Central memory CD8-positive, alpha-beta T cell (primary cell): ENCODE measurements at places on chromosomes 12 and 14.
A peak's percentile ranks its signal among the peaks of the same experiment; 100 is the strongest.

DNA sequence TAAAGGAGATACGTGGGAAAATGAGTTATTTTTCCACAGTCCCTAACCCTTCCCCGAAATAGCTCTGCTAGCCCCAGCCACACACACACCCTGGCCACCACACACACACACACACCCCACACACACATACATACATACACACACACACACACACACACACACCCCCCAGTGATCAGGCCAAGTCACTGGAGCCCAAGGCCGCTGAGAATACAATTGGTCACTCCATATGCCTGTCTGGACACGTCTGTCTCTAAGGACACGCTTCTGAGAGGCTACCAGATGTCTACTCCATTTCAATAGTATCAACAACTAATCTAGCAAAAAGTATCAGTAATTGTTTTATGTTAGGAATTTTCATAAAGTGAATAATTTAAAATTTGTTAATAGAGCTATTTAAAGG lies 13.0 kb upstream of the DIABLO start:
- peaks cover 65% of the 10 kb centered on the region for H3K36me3 ChIP-seq
- no peak for DNase-seq
- peaks cover 8% of the 10 kb centered on the region for H3K4me1 ChIP-seq
- no peaks in the 10 kb centered on the region for H3K27me3 ChIP-seq
- H3K4me3 ChIP-seq: no peak overlapping the region

DNA sequence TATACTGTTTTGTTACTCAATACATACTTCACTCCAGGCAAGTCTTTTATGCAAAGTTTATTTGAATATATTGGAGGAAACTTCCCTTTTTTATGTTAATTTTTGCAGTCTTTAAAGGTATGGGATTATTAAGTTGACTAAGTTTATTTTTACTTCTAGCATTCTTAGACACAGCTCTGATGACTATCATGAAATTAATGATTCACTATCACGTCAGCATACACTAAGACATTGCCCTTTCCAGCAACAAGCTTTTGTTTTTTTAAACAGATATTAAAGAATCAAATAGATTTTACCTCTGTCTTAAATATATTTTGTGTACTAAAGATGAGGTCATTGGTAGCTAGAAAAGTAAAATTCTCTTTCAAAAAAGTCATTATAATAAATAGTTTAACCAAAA lies 52.1 kb downstream of the DERA start:
- peaks cover 3% of the 10 kb centered on the region for H3K36me3 ChIP-seq
- DNase-seq: no peak
- H3K27me3 ChIP-seq: no peaks in the 10 kb centered on the region
- H3K4me1 ChIP-seq: no peaks in the 10 kb centered on the region

DNA sequence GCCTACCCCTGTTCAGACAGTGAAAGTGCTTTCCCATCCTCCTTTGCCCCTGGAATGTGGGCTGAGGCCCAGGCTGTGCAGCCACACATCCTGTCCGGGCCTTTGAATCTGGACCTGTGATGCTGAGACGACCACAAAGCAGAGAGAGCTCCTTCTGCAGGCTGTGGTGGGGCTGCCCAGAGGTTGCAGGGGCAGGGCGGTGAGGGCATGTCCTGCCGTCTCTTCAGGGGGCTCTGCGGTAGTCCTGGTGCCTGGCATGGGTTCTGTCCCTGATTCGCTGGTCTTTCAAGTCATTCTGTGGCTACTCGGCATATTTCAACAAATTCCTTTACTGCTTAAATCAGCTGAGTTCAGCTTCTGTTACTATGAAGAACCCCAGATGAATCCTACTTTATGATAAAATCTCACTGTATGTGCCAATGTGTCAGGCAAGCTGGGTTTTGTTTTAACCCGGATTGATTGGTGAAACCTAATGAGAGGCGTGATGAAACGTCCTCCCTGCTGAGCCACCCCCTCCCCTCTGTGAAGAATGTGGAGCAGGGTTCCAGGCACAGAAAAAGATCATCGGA lies 63.4 kb upstream of the DICER1 start:
- H3K36me3 ChIP-seq: no peaks in the 10 kb centered on the region
- no peak overlapping the region for H3K27ac ChIP-seq
- H3K4me1 ChIP-seq: no peaks in the 10 kb centered on the region
- no peak for DNase-seq
- H3K4me3 ChIP-seq: no peak overlapping the region

DNA sequence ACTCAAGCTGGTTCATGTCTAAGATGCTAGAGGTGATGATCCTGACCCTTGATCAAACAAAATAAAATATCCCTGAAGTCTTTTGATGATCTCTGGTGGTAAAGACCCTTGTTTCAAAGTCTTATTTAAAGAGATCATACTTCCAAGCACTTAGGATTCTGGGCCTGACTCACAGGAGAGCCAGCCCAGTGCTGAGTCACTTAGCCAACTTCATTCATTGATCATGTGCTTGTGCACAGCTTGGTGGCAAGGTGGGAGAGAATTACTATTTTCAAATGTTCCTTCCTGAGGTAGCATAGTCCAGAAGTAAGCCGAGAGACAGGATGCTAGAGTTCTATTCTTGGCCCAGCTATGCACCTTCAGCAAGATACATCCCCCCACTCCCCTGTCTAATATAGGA lies 40.6 kb downstream of the SCN8A start:
- H3K4me3 ChIP-seq: no peak overlapping the region
- no peaks in the 10 kb centered on the region for H3K4me1 ChIP-seq
- H3K27ac ChIP-seq: no peak overlapping the region
- peaks cover 27% of the 10 kb centered on the region for H3K27me3 ChIP-seq
- no peak for DNase-seq
- no peaks in the 10 kb centered on the region for H3K36me3 ChIP-seq

DNA sequence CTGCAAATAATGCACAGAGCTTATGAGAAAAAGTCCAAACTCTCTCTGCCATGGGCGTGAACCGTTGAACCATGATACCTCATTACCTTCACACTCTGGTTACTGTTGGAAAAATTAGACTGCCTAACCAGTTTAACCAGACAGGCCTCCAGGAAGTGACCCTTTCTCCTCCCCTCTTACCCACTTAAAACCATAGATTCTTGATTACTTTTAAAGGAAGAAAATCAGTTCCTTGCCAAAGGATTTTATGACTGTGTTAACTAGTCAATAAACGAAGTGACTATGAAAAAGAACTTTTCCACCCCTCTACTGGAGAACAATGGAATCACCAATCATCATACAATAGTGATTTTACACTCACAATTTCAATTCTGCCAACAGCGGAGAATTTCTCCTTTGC lies 254.0 kb upstream of the ATP2B1 start:
- no peak for DNase-seq
- peaks cover 12% of the 10 kb centered on the region for H3K4me1 ChIP-seq
- no peak overlapping the region for H3K27ac ChIP-seq

- peaks cover 9% of the 10 kb centered on the region for H3K27me3 ChIP-seq
- H3K36me3 ChIP-seq: no peaks in the 10 kb centered on the region
- no peaks in the 10 kb centered on the region for H3K4me1 ChIP-seq
- no peak for DNase-seq
- H3K27ac ChIP-seq: no peak overlapping the region
These were observed 170.0 kb upstream of the SLC16A7 start for GRCh38 chr12:59425798-59426197.

- peaks cover 5% of the 10 kb centered on the region for H3K36me3 ChIP-seq
- H3K27me3 ChIP-seq: no peaks in the 10 kb centered on the region
- no peak for DNase-seq
- no peak overlapping the region for H3K4me3 ChIP-seq
- H3K4me1 ChIP-seq: peaks cover 19% of the 10 kb centered on the region
These were observed 214.8 kb downstream of the MED13L start for GRCh38 chr12:116062698-116063097.

DNA sequence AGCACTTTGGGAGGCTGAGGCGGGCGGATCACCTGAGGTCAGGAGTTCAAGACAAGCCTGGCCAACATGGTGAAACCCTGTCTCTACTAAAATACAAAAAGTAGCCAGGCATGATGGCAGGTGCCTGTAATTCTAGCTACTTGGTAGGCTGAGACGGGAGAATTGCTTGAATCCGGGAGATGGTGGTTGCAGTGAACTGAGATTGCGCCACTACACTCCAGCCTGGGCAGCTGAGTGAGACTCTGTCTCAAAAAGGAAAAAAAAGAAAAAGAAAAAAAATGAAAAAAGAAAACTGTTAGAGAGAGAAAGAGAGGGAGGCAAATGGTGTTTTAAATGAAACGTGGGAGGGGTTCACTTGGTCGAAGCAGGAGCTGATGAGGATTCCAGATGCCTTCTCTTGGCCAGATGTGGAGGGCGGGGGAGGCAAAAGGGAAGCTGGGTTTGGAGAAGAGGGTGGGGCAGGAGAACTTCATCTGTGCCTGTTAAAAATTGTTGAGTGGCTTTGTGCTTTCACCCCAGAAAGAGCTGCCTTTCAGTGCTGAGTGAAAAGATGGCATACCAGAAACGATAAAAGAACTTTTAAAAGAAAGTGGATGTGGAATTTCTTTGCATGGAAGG lies 1.1 kb downstream of the EMP1 start:
- no peak for DNase-seq
- H3K27ac ChIP-seq: peak overlapping the region; percentile 46
- H3K27me3 ChIP-seq: peaks cover 48% of the 10 kb centered on the region
- peaks cover 2% of the 10 kb centered on the region for H3K36me3 ChIP-seq

- H3K36me3 ChIP-seq: peaks cover 11% of the 10 kb centered on the region
- no peak overlapping the region for H3K4me3 ChIP-seq
- DNase-seq: no peak
- H3K4me1 ChIP-seq: peaks cover 10% of the 10 kb centered on the region
These were observed 18.3 kb downstream of the SLC38A2 start for GRCh38 chr12:46354111-46354801.

- peaks cover 26% of the 10 kb centered on the region for H3K4me1 ChIP-seq
- H3K36me3 ChIP-seq: peaks cover 29% of the 10 kb centered on the region
- no peak overlapping the region for H3K4me3 ChIP-seq
- H3K27ac ChIP-seq: peak overlapping the region; percentile 56
- H3K27me3 ChIP-seq: no peaks in the 10 kb centered on the region
These were observed 7.3 kb downstream of the IFFO1 start for GRCh38 chr12:6548556-6548955.

DNA sequence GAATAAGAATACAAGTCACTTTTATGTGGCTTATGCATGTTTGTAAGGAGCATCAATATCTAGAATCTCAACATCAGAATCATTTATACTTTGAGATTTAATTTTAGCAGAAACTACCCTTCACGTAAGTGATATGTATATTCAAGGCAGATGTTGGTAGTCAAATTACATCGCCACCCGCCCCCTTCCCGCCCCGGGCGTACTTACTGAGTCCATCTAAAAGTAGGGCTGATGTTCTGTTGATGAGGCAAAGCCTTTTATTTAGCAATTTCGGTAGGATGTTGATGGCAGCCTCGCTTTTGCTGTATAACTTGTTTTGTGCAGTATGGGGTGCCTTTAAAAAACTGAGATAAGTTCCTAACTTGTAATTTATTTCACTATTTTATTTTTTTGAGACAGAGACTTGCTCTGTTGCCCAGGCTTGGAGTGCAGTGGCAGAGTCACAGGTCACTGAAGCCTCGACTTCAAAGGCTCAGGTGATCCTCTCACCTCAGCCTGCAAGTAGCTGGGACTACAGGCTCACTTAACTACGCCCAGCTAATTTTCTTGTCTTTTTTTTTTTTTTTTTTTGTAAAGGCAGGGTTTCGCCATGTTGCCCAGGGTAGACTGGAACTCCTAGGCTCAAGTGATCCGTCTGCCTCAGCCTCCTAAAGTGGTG lies 30.8 kb downstream of the KTN1 start:
- no peak overlapping the region for H3K4me3 ChIP-seq
- H3K27ac ChIP-seq: no peak overlapping the region
- no peaks in the 10 kb centered on the region for H3K27me3 ChIP-seq
- H3K36me3 ChIP-seq: peaks cover 13% of the 10 kb centered on the region
